T-helper 22 cell (primary cell): ENCODE measurements at places on chromosomes 3 and 15.
A peak's percentile ranks its signal among the peaks of the same experiment; 100 is the strongest.

- no peak for DNase-seq
These were observed 109.6 kb upstream of the RBMS3 start for GRCh38 chr3:29171043-29171990.

- DNase-seq = peak; percentile 53
These were observed 532.8 kb downstream of the FOXP1 start for GRCh38 chr3:71050538-71051258.

DNA sequence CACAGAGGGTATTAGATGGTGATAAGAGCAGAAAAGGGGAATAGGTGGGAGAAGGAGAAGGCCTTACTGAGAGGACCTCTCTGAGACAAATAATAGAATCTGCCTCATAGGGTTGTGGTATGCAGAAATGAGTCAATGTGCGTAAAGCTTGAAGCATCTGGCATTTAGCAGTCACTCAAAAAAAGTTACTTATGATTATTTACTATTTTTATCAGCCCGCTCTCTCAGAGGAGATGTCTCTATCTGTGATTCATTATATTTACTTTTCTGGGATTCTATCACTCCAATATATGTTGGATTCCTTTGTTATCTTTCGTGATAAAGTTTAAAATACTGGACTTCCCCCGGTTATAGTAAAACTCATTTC is 4.6 kb upstream of the TM4SF1 start:
- DNase-seq = no peak

- no peak for DNase-seq
These were observed 356.8 kb upstream of the NR2F2 start for GRCh38 chr15:95973566-95974256.

GRCh38 chr15:52408823-52409222 is 113.2 kb upstream of the MYO5C start:
- no peak for DNase-seq

DNA sequence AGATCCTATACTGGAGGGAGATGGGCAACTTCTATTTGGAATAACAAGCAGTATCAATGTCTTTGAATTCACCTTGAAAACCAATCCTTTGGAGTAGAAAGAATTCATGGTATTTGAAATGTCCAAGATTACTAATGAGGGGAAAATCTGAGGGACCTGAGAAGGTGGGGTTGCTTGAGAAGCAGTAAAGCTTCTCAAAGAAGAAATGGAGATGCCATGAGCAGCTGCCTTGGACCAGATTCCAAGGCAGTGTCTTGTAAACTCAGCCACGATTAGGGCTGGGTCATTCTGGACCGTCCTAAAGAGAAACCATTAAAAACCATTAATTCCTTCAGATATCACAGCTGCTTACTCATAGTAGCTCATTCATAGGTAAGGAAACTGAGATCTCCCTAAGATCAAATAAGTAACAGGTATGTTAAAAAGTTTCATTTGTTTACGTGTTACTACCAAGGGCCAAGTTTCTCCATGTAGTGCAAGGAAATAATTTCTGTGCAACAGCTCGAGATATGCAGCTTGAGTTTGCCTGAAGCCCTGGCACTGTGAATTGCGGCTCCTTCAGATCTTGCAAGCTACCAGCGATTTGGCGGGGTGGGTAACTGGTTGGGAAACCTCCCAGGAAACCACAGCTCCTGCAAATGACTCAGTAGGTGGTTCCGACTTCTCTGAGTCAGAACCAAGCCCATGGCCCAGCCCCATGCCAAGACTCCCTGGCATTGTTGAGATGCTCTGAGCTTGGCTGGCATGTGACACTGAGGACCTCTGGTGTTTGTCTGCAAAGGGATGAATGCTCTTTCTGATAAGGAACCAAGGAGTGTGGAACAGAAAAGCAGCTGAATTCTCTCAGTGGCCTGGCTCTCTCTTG is 296.8 kb downstream of the RORA start:
- DNase-seq = peak; percentile 72

DNA sequence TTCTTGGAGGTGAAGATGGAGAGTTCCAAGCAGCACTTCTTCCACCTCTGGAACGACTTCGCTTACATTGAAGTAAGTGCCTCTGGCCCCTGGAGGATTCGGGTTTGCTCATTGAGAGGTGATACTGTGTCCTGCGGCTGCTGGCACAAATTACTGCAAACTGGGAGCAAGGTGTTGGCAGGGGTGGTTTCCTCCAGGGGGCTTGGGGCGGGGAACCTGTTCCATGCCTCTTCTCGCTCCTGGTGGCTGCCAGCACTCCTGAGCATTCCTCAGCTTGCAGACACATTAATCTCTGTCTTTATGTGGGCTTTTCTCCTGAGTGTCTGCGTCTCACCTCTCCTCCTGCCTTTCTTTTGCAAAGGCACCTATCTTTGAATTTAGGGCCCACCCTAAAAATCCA is 47.4 kb downstream of the MESD start:
- no peak for DNase-seq

- no peak for DNase-seq
These were observed 1.6 kb downstream of the NECTIN3 start for GRCh38 chr3:111073218-111073617.

GRCh38 chr3:48990636-48991469 is 812 bp downstream of the P4HTM start:
- no peak for DNase-seq
